ENCODE measurements at places on chromosomes 3 and 15.

GRCh38 chr3:108804437-108804836, 18.1 kb upstream of the TRAT1 start:
- DNase-seq = no peak

GRCh38 chr3:5227812-5228211, 40.3 kb downstream of the EDEM1 start:
- no peak for DNase-seq

DNA sequence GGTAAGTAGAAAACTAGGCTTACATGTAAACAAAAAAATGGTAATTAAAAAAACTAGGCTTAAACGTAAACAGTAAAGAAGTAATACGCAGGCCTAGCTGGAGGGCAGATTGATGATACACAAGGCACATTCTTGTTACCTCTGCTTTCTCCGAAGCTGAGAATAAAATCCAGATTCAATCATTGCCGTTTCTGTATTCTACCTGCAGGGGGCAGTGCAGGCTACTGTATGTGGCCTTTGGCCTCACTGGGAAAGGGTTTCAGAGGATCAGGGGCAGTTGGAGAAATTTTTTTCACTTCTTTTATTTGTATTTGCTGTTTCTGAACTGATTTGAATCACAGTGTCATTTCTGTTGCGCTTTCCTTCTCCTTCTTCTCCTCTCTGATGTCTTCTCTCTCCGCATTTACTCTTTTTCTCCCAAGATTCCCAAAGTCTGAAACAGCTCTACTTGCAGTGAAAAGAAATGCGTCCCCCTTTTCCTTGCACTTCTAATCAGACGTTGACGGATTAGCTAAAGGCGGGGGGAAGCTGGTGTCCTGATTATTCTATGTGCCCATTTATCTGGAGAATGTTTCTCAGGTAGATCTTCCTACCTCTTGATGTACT, 67.1 kb upstream of the MCTP2 start:
- DNase-seq = no peak

GRCh38 chr3:146249921-146250320, 984 bp downstream of the PLSCR4 start:
- DNase-seq = no peak

DNA sequence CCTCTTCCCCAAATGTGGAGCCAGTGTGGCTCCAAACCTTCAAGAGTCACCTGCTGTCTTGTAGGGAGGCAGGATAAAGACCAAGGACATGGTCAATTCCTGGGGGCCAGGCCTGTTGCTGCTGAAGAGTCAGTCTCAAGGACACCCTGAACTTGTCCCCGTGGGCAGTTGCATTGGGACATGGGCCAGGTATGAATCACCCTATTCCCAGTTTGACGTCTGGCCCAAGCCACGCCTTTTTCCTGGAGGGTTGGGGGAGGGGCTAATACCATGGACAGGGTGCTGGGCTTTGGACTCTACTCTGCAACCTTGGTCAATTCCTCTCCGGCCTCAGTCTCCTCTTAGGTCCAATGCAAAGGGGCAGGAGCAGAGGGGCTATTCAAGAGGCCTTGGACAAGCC, 10.4 kb downstream of the ATP2B2 start:
- DNase-seq = no peak

GRCh38 chr3:167876620-167877281, 141.2 kb downstream of the SERPINI1 start:
- DNase-seq = peak; percentile 74

- no peak for DNase-seq
These were observed 24.5 kb downstream of the ABHD6 start for GRCh38 chr3:58261954-58262666.

- no peak for DNase-seq
These were observed 30.7 kb downstream of the NBEAL2 start for GRCh38 chr3:47010111-47010712.

GRCh38 chr3:117628823-117629291, 919.3 kb downstream of the TUSC7 start:
- DNase-seq = peak; percentile 70

Data from AG09319 (cell line).